Fibroblast of villous mesenchyme (primary cell): ENCODE measurements at places on chromosomes 6 and 20. TPM values are rescaled to one million over a fixed set of nuclear protein-coding genes. Genes with fewer than 3 reads are reported as not detected.
A peak's percentile ranks its signal among the peaks of the same experiment; 100 is the strongest.

Gene OTOR
- total RNA-seq, result not detected in 2 replicates

- no peak for DNase-seq
These were observed 31.7 kb downstream of the PAK5 start for GRCh38 chr20:9807136-9807535.

Gene MACROD2
- 1.6 and 1.7 TPM in 2 replicates for total RNA-seq

GRCh38 chr6:20542927-20543602 lies 8.8 kb downstream of the CDKAL1 start:
- peak; percentile 87 for DNase-seq

Gene SALL4
- 0.43 and 0.97 TPM in 2 replicates for total RNA-seq

DNA sequence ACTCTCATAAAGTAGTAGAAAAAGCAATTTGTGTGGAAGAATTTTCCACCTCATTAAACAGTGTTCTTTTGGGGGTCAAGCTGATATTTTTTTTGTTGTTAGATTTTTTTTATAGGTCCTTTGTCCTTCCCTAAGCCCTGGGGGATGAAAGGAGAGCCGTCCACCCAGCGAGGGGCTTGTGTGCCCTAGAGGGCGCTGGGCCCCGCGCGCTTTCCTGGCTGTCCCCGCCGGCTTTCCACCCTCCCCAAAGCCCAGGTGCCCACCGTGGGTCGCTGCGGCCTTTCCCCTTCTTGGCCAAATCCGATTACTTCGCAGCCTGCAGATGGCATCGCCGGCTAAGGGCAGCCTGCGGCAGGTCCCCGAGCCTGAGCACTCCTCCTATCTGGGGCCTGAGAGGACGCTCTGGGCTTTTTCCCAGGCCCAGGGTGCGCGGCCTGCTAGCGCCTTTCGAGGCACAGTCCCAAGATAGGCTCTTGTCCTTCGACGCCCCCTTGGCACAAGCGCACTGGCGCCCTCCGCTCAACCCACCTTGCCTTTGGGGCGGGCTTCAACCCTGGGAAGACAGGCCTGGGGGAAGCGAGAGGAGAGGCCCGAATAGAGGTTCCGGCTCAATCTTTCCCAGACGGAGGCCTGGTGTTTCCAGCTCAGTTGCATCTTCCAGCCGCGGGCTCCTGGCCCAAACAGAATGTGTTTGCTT lies 33.6 kb downstream of the TFAP2A start:
- DNase-seq, result no peak

- DNase-seq, result no peak
These were observed 110.3 kb upstream of the MYLIP start for GRCh38 chr6:16018626-16019025.

DNA sequence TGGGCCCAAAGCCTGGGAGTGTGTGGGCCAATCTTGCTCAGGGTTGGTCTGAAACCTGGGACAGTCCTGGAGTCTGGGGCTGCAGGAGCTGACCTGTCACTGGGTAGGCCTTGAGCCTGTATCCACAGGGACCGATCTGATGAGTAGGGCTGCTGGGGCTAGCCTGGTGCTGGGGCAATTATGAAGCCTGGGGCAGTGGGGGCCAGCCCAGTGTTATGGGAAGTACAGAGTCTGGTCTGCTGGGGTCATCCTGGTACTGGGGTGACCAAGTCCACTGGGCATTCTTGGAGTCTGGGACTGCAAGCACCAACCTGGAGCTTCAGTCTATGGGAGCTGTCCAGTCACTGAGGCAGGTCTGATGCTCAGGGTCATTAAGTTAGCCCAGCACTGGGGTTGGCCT lies 20.7 kb downstream of the DEFB115 start:
- DNase-seq, result no peak

- DNase-seq, result no peak
These were observed 13.3 kb downstream of the SLC22A1 start for GRCh38 chr6:160134779-160135547.

GRCh38 chr6:168097221-168097620 lies 18.2 kb upstream of the FRMD1 start:
- DNase-seq, result no peak

DNA sequence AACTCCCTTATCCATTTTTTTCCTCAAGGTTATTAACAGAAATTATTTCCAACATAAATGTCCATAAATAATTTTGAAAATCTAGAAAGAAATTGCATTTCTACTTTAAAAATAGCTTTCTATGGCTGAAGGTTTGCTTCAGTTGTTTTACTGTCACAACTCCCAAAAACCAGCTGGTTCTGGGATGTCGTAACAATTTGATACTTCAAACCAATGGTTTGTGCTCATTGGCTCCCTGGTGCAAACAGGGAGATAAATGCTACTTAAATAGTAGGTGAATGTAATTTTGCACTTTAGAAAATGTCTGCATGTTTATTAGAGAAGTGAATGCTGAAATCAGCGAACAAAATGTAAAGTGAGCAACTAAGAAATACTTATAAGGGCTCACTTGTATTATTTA lies 31.1 kb downstream of the LAMA2 start:
- peak; percentile 45 for DNase-seq

- DNase-seq, result no peak
These were observed 122.2 kb downstream of the FYN start for GRCh38 chr6:111750753-111751673.
